Stomach (tissue), 19 donors: ENCODE measurements at places on chromosomes 2 and 18. TPM values are rescaled to one million over a fixed set of nuclear protein-coding genes. Genes with fewer than 3 reads are reported as not detected.

ASPRV1 gene
- not detected for total RNA-seq

LAMA1 gene
- 1.7 TPM for total RNA-seq

CFAP210 gene
- not detected for total RNA-seq

KCMF1 gene
- 43.2 TPM for total RNA-seq

LAPTM4A gene
- total RNA-seq = 79.9 TPM

PAIP2B gene
- total RNA-seq = 4.9 TPM

CD8B gene
- total RNA-seq = not detected

CIAO1 gene
- total RNA-seq = 95.3 TPM

VWC2L gene
- not detected for total RNA-seq

- DNase-seq = no peak
Measured at GRCh38 chr2:60509066-60509465, 44.4 kb downstream of the BCL11A start.

DNA sequence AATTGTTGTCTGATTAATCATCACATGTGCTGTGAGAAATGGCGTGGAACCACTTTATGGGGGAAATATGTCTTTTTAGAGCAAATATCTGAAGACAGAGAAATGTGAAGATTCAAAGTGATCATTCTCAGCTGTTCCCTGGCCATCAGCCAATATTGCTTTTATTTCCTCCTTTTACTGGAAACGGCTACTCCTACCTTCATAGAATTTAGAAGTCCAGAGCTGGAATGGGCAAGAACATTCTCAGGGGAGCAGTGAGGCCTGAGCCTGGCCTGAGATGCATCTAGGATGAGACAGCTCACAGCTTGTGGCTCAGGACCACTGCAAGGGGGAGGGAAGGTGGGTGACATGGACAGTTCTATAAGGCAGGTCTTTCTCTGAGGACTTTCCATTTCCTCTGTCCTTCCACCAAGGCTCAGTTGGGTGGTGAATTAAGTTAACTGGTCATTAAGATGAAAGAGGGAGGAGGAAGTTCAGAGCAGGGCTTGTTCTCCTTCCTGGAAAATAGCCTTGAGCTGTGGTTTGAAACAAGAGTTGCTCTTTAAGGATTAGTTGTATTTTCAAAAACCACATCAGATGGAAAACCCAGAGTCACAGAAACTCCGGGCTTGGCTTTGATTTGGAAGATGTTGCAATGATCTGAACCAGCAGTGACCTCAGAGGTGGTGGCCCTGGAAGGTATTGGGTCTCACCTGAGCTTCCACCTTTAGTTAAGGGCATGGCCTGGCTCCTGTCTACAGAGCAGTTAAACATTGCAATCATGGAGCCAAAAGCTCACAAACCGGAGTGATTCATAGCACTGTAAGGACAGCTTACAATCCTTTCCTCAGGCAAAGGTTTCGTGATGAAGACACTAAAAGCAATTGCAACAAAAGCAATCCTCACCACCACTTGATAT lies 144.3 kb downstream of the VAPA start:
- peak; percentile 77 for DNase-seq

- no peak for DNase-seq
Measured at GRCh38 chr2:170477630-170478029, 237.5 kb upstream of the SP5 start.

DNA sequence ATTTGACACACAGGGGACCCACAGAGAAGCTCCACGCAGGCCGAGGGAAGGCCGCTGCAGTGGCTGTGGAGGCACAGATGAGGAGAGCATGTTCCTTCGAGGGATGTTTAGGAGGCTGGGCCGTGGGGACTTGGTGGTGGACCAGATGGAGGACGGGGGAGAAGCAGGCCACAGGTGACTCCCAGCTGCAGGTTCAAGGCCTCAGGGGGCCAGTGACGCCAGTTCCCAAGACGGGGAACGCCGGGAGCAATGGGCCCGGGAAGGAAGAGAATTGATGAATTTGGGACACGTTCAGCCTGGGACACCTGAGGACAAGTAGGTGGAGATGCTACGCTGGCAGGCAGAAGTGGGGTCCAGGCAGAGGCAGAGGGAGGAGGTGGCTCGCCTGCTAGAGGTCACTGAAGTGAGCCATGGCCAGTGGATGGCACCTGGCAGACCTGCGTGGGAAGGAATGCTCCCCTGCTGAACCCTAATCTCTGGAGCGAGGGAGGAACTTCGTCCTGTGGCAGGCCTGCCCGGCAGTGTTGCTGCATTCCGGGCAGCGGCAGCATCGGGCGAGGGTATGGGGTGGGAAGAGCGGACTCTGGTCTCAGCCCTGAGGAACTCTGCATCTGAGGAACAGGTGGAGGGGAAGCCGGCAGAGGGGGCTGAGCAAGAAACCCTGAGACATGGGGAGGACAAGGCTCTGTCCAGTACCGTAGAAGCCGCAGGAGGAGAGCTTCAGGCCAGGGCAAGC lies 25.2 kb upstream of the HPCAL1 start:
- DNase-seq = no peak

GRCh38 chr18:25072205-25072604 lies 279.8 kb downstream of the ZNF521 start:
- DNase-seq = no peak

GRCh38 chr2:232890896-232891601 lies 21.0 kb downstream of the SNORC start:
- DNase-seq = peak; percentile 24

GRCh38 chr18:78605255-78605654 lies 374.4 kb upstream of the SALL3 start:
- no peak for DNase-seq

- DNase-seq = no peak
Measured at GRCh38 chr18:8373486-8373885, 235.8 kb upstream of the RAB12 start.

- no peak for DNase-seq
Measured at GRCh38 chr2:222672068-222672401, 577 bp downstream of the MOGAT1 start.

- DNase-seq = no peak
Measured at GRCh38 chr2:214995926-214996670, 142.3 kb downstream of the ABCA12 start.

DNA sequence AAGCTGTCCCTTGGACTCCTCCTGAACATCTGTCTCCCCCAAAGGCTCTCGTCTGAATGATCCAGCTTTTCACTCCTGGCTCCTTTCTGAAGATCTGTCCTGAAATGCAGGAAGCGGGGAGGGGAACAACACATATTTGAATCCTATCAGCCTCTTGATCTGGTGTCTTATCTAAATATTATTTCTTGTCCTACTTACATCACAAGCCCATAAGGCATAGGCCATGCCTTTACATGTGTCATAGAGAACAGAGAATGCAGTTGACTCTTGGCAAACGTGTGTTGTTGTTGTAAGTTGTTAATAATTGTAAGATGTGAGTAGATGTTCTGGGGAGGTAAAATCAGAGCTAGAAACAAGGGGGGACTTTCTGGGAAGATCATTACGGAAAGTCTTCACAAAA lies 57.4 kb downstream of the GATA6 start:
- DNase-seq = no peak

DNA sequence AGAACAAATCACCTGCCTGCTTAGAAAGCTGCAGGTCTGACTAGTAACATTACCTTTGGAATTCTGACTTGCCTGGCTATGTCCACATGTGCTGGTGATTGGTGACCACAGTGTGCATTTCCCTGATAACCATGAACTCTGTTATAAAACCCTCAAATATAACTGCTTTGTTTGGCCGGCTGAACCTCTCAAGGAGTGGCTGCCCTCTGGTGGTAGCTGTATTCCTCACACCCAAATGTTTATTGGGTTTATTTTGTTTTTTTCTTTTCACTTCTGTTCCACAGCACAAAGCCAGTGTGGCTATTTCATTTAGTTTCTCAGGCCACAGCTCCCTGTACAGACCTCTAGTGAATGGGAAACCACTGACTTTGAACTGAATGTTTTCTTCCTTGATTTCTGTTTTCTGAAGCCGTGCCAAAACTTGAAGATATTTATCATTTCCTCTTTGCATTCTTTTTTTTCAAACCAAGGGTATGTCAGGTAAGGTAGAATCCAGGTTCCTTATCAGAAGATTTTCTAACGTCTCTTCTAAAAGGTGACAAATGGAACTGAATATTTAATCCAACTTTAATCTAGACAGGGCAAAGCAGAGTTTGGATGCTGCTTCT lies 549.0 kb upstream of the VRK2 start:
- peak; percentile 53 for DNase-seq

- no peak for DNase-seq
Measured at GRCh38 chr18:36769172-36769571, 59.6 kb downstream of the TPGS2 start.

DNA sequence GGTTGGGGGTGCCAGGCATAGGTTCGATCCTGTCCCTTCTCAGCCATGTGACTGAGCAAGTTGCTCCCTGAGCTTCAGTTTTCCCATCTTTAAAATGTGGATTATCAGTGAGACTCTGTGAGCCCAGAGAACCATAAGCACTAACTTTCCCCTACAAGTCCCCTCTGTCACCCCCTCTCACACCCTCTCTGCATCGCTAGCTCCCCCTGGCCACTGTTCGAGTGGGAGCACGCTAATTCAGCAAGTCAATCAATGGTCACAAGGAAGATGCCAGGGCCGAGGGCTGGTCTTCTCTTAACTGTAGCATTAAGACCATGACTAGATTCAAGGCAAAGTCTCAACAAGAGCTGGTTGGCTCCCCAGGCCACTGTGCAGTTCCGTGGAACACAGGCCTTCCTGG lies 66.2 kb downstream of the BCL2L11 start:
- DNase-seq = no peak

DNA sequence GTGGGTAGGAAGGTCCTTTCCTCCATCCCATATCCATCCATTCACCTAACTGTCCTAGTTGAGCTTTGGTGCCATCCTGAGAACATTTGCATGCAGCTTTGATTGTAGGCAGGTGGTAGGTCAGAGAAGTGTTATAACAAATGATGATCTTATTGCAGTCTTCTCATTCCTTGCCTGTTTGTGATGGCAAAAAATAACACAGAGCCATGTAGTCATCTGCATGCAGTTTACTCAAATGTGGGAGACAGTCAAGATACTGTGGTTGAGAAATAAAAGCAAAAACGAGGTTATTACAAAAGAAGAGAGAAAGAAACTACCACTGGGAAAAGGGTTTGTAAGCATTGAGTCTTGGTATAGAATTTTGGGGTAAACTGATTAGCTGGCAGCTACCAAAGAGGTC lies 66.3 kb downstream of the AOX1 start:
- no peak for DNase-seq

- peak; percentile 86 for DNase-seq
Measured at GRCh38 chr2:164826293-164827243, 15.1 kb downstream of the COBLL1 start.

DNA sequence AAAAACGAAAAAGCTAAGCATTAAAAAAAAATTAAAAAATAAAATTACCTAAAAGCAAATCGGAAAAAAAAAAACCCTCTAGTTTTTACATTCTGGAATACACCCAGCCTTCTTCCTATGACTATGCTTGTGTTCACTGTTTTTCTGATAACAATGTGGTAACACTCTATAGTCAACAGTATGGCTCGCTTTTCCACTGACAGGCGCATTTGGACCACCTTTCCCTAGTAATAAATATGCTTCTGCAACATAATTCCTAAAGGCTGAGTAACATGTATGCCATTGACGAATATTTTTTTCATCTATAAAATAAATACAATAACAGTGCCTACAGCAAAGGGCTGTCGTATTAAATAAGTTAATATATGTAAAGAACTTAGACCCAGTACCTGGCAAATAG lies 27.9 kb downstream of the NOL10 start:
- DNase-seq = no peak

- DNase-seq = no peak
Measured at GRCh38 chr2:205868773-205869333, 186.6 kb downstream of the NRP2 start.

DNA sequence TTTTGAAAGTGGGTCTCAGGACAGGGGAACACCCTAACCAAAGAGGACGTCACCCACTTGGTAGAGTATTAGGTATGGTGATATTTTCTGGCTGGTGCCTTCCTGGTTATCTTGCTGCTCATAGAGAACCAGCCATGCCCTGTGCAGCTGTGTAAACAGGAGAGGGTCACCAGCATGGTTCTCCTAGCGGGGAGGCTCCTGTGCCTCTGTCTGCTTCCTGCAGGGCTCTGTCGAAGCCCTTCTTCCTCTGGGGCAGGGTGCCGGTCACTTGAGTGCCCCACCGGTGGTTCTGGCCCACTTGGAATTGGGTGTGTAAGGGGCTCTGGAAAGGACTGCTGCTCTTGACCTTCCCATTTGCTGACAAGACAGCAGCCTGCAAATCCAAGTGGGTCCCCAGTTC lies 131.6 kb upstream of the MSH6 start:
- no peak for DNase-seq
